GDM1 (cell line): ENCODE measurements at places on chromosomes 16 and 17.

DNA sequence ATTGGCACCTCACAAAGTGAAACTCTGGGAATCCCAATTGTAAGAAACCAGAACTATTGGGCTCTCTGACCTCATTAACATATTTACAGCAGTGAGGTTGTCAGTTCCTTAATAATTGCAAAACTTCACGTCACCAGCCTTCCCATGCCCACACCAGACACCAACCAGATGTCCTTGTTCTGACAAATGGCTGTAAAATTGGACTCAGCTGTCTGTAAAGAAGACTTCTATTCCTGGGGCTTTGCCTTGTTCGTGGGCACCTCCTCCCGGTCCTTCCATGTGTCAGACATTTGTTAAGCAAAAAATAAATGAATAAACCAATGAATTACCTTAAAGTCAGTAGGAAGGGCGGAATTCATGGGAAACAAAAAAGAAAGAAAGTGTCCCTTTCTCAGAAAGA, 284.3 kb upstream of the CDH11 start:
- DNase-seq: no peak

DNA sequence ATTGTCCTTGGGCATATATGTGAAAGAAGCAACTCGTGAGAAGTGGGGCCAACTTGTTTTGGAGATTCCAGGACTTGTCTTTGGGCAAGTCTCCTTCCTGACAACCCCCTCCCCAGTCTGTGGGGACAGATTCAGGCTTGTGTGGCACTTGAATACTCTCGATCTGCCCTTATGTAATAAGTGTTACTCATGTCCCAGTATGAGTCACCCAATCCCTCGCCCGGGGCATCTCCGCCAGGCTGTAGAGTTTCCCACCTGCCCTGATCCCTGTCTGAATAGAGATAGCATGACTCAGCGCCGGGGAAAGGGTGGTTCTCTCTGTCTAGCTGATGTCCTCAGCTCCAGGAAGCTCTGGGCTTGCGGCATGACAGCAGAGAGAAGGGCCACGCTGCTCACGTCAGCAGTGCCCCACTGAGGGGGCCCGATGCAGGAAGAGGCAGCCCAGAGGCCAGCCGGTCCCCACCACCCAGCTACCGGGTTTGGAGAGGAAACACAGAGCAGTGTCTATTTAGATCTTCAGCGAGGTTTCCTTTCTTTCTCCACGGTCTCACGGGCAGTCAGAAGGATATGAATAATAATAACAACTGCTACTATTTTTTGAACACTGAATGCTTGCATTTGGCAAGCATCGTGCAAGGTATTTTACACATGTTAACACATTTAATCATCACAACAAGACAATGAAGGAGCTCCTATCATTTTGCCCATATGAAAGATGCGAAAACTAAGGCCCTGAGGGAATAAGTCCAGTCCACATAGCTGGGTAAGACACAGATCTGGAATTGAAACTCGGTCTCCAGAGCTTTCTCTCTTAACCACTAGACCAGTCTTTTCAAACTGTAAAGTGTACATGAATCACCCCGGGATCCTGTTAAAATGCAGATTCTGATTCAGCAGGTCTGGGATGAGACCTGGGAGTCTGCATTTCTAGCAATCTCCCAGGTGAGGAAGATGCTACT, 426.7 kb upstream of the MAF start:
- DNase-seq: peak; percentile 1

DNA sequence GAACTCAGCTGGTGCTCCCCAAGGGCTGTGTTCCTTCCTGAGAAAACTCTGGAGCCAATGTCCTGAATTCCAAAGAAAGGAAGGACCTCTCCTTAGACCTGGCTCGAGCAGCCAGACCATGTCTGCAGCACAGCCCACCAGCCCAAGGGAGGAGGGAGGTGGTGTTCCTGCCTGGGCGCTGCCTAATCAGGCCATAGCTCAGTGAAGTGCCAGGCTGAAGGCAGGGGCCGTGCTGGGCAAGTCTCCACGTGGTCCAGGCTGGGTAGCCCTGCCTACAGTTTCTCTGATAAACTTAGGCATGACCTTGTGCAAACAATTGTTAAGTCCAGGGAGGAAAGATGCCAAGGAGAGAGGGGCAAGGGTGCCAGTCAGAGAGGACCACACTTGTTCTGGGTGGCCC, 76.8 kb downstream of the MPRIP start:
- no peak for DNase-seq

DNA sequence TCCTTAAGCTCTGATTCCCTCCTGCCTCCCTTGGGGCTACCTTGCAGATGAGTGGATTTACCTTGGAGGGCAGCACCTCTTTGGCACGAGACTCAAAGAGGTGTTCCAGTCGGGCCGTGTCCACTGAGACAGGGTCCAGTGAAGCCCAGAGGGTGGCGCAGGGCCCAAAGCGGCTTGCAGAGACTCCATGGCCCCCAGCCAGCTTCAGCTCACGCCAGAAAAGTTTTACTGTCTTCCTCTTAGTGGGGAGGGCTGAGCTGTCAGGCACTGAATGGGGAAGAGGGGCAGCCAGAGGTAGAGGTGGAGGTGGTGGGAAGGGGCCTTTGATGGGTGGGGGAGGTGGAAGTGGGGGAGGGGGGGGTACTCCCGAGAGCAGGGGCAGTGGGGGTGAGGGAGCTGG, 6.7 kb downstream of the TMEM208 start:
- DNase-seq: no peak

DNA sequence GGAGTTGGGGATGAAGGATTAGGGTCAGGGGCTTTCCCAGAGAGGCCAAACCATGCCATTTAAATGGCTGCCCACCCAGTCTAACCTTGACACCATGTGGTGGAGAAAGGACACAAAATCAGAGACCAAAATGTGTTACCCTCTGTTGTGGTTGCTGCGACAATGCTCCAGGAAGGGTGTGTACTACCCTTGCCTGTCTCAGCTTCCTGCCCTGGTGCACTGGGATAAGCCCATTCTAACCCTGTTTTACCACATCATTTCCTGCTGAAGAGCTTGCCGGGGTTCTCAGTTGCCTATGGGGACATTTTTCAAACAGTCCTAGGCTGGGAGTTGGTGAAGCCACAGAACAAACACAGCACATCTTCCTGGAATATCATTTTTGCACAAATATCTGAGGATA, 4.9 kb downstream of the OR4D1 start:
- peak; percentile 82 for DNase-seq

- no peak for DNase-seq
Observed at GRCh38 chr17:80986816-80987475, 4.7 kb upstream of the CHMP6 start.

DNA sequence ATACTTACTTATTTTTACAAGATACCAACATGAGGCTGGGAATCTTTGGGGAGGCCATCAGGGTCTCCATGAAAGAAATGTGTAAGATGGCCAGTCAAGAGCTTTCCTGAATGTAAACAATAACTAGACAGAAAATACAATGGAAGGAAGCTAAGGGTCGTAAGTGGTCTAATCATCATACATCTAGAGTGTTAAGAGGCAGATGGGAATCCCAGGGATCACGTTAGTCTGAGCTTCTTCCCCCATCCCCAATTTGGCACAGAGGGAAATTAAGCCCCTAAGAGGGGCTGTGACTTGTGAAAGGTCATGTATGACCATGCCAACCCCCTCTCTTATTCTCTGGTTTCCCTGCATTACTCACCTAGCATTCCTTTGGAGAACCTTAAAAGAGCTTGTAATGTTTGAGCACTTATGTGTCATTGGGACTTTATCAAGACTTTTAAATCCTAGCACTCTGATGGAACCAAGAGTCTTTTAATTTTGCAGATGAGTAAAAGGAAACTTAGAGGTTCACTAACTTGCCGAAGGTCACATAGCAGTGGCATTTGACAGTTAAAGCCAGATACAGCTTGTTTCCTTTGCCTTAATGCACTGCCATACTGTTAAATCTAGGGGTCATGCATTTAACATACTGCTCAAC, 46.1 kb downstream of the DCUN1D3 start:
- no peak for DNase-seq

GRCh38 chr17:34378664-34379101, 15.7 kb upstream of the CCL1 start:
- DNase-seq: peak; percentile 45

DNA sequence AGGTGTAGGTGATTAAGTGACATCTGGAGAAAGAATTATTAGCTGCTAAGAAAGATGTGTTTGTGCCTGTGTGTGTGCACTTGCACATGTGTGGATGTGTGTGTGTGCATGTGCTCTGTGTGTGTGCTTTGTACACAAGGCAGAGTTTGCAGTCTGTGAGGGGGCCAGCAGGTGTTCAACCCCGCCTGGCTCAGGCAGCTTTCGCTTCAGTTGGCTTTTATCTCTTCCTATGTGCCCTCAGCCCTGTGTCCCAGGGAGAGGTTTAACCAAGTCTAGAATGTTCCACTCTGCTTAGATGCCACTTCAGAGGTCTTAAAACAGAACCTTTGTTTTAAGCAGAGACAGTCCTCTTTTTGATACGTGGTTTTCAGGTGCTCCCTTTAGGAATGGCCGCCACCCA, 58.8 kb downstream of the CDH13 start:
- no peak for DNase-seq

GRCh38 chr16:15732416-15732815, 82.4 kb downstream of the NDE1 start:
- no peak for DNase-seq

DNA sequence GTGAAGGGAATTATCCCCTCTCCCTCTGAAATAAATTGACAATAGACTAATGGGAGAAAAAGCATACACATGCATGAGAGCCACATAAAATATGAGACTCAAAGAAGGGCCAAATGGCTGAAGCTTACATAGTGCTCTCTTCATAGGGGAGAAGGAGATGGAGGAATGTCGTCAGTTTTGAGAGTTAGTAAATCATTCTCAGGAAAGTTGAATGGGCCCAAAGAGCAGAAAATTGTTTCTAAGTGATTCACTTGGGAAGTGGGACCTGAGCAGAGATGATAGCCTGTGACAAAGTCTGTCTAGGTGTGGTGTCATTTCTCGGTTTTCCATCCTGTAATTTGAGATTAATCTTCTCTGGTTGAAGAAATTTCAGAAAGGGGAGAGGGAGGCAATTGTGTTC, 35.0 kb downstream of the BCAS3 start:
- DNase-seq: no peak

GRCh38 chr16:86903068-86903467, 324.7 kb downstream of the FOXL1 start:
- DNase-seq: no peak

DNA sequence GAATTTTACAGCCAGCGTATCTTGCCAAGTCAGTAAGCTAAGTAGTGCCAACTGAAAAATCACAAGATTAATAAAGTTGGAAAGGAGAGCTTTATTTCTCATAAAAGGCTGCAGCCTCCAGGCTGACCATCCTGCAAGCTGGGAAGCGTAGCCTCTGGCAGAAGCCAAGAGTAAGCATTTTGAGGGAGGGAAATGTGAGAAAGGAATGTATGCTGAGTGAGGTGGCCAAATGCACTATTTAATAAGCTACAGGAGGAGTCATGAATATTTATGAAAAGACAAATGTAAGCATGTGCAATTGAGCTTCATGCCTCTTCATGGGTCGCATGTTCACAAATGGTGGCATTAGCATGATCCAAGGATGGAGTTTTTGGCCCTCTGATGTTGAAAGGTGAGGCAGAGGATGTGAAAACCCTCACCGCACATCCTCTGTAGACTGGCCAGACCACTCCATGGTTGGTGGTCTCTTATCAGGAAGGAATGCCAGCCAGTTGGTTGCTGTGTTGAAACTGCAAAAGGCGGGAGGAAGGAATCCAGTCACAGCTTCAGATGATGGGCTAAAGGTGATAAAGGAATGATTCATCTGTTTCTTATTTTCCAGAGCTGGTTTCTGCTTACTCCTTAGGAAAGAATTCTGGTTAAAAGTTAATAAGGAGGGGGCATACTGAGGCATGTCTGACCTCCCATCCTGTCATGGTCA, 9.2 kb downstream of the KRT33B start:
- no peak for DNase-seq

GRCh38 chr17:29592850-29593551, at the start of gene ANKRD13B:
ANKRD13B (plus strand) TSS chr17:29593132; CDS start chr17:29593622, 490 bp downstream.
- peak; percentile 9 for DNase-seq

DNA sequence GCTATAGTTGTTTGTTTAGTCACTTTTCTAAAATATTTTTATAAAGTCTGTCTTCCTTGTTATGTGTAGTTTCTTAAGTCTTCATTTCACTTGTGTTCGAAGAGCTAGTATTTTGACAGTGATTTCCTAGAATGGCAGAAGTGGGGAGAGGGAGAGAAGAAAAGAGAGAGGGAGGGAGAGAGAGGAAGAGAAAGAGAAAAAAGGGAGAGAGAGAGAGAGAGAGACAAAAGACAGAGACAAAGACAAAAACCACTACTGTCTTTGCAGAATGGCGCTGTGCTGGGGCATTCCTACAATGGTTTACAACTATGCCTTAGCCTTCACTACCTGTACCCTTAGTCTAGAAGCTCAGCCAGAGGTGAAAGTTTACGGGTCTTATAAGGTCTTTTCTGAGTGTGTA, 90.5 kb downstream of the CA4 start:
- no peak for DNase-seq

- DNase-seq: no peak
Observed at GRCh38 chr17:41655611-41656111, 31.3 kb upstream of the KRT17 start.

- no peak for DNase-seq
Observed at GRCh38 chr17:1473841-1474240, 17.8 kb upstream of the CRK start.

- no peak for DNase-seq
Observed at GRCh38 chr17:69228576-69228975, at the start of gene ABCA10. ABCA10 (minus strand) TSS chr17:69228824; CDS start chr17:69225358, 3,466 bp downstream.

GRCh38 chr17:70327723-70328122, 158.4 kb downstream of the KCNJ2 start:
- no peak for DNase-seq

- no peak for DNase-seq
Observed at GRCh38 chr16:72898216-72898825, 149.6 kb downstream of the ZFHX3 start.

- no peak for DNase-seq
Observed at GRCh38 chr17:70370816-70371215, 201.5 kb downstream of the KCNJ2 start.

DNA sequence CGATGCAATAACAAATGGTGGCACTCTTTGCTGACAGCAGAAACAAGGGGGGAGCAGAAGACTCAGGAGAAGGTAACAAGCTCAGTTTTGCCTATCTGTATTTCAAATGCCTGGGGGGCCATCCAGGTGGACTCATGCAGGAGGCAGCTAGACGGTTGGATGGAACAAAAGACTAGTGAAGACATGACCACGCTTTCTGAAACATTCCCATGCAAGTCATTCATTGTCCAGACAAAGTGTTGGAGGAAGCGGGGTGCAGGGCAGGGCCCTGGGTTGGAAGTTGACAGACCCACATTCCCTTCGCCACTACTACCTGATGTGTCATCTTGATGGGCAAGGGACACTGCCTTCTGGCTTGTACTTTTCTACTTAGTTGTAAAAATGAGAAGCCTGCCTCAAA, 29.8 kb upstream of the CRYBA1 start:
- DNase-seq: no peak
